ENCODE measurements at places on chromosomes 1 and 21. TPM values are rescaled to one million over a fixed set of nuclear protein-coding genes. Genes with fewer than 3 reads are reported as not detected.

Gene RNU1-4
- under 0.01 TPM for total RNA-seq

Gene PKP1
- 82.9 TPM for total RNA-seq

Gene CFHR4
- not detected for total RNA-seq

Gene UBL4B
- total RNA-seq: not detected

Gene RGS16
- total RNA-seq: 1.5 TPM

Gene FOXD2
- 1.8 TPM for total RNA-seq

Gene KIF21B
- total RNA-seq: 10.5 TPM

Gene HMGN2
- total RNA-seq: 385 TPM

Gene PCSK9
- total RNA-seq: 0.45 TPM

Gene ABCG1
- 28.3 TPM for total RNA-seq

Gene SYT6
- total RNA-seq: not detected

Gene LEMD1
- total RNA-seq: 0.68 TPM

Gene EDN2
- 2.6 TPM for total RNA-seq

Gene IL12RB2
- total RNA-seq: 0.18 TPM

Gene TMPRSS15
- not detected for total RNA-seq

Gene DNALI1
- total RNA-seq: 37.4 TPM

Gene TCEA3
- 65.2 TPM for total RNA-seq

Gene VCAM1
- 9.3 TPM for total RNA-seq

Gene LRRC7
- 3.0 TPM for total RNA-seq

Gene GBP6
- not detected for total RNA-seq

Gene NADK
- 91.1 TPM for total RNA-seq

Gene OR2T27
- total RNA-seq: not detected

Gene RORC
- total RNA-seq: 73.2 TPM

Gene SLC35F3
- 0.64 TPM for total RNA-seq

Gene TMEM200B
- 13.0 TPM for total RNA-seq

Gene XCL2
- total RNA-seq: not detected

Gene CAMSAP2
- 15.8 TPM for total RNA-seq

Gene NID1
- total RNA-seq: 21.6 TPM

Gene CTSE
- total RNA-seq: not detected
